Activated CD4-positive, alpha-beta T cell treated with anti-CD3 and anti-CD28 coated beads for 4 hours (primary cell): ENCODE measurements at places on chromosomes 13 and 19.

GRCh38 chr13:76131551-76131950, 495.4 kb downstream of the LMO7 start:
- DNase-seq, result no peak

- no peak for DNase-seq
Measured at GRCh38 chr13:20465218-20465879, 60.3 kb downstream of the CRYL1 start.

- peak; percentile 4 for DNase-seq
Measured at GRCh38 chr19:34173193-34173956, 1.1 kb downstream of the LSM14A start.

GRCh38 chr13:112118451-112119064, 51.6 kb downstream of the SOX1 start:
- DNase-seq, result no peak

DNA sequence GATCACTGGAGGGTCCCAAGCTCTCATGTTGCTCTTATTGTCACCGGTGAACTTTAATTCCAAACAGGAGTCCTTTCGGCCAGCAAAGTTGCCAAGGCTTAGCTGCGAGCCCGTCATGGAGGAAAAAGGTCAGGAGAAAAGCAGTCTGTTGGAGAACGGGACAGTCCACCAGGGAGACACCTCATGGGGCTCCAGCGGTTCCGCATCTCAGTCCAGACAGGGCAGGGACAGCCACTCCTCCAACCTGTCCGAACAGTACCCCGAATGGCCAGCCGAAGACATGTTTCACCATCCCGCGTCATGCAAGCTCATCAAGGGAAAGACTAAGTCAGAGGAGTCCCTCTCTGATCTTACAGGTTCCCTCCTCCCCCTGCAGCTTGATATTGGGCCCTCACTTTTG, 10.4 kb downstream of the ZNF91 start:
- DNase-seq, result no peak

- DNase-seq, result no peak
Measured at GRCh38 chr19:51204321-51204720, 20.6 kb upstream of the CD33 start.

GRCh38 chr13:40682449-40683240, 16.2 kb upstream of the FOXO1 start:
- no peak for DNase-seq
